ENCODE measurements at places on chromosomes 13 and 19.

DNA sequence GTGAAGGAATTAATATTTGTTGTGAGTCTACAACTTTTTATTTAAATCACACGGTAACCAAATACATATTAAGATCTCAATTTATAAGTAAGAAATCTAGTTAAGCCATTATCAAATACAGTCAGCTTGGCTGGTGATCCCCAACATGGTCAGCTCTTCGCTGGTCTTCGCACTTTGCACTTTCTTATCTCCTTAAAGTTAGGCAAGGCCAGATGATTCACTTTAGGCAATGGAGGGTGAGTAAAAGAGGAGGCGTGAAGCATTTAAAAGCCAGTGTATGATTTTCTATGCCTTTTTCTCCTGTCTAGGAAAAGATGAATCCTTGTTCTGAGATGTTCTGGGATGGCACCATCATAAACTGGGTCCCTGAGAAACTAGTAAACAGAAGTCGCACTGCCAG lies 793.7 kb upstream of the ARGLU1 start:
- DNase-seq: no peak

DNA sequence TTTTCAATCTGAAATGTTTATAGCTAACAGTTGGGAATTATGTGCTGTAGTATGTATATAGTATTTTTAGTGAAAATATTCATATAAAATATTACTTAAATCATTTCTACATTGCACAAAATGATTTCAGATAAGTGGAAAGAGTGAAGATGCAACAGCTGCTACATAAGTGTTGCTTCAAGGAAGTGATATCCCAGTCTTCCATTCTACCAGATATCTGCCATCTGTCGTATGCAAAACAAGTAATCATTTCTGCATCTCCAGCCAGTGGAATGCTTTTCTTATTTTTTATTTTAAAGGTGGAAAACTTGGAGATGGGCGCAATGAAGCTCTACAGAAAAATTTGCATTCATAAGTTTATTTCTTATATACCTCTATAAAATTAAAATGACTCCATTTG lies 152.5 kb upstream of the MAB21L1 start:
- peak; percentile 7 for DNase-seq

GRCh38 chr13:45615501-45616101 lies at the start of gene ERICH6B:
TSS of gene ERICH6B (minus strand) at chr13:45615739. CDS start at chr13:45597005, 18,734 bp downstream.
- DNase-seq: peak; percentile 3

GRCh38 chr13:46213242-46213641 lies 1.5 kb downstream of the LRRC63 start:
- DNase-seq: no peak

GRCh38 chr19:24052811-24053210 lies 34.2 kb upstream of the ZNF254 start:
- DNase-seq: no peak

DNA sequence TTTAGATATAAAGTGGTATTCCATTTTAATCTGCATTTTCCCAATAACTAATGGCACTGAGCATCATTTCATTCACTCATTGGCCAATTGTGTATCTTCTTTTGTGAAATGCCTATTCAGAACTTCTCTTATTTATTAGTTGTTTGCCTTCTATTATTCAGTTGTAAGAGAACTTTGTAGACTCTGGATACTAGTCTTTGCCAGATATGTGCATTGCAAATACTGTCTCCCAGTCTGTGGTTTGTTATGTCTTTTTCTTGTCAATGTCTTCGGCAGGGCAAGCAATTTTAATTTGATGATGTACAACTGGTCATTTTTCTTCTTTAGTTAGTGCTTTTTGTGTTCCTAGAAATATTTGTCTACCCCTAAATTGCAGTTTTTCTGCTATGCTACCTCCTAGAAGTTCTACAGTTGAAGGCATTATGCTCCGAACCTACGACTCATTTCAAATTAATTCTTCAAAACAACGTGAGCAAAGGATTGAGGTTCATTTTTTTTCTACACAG lies 115.9 kb downstream of the TSHZ3 start:
- no peak for DNase-seq

- DNase-seq: no peak
These were observed 615.1 kb downstream of the EFNB2 start for GRCh38 chr13:105920370-105920769.

DNA sequence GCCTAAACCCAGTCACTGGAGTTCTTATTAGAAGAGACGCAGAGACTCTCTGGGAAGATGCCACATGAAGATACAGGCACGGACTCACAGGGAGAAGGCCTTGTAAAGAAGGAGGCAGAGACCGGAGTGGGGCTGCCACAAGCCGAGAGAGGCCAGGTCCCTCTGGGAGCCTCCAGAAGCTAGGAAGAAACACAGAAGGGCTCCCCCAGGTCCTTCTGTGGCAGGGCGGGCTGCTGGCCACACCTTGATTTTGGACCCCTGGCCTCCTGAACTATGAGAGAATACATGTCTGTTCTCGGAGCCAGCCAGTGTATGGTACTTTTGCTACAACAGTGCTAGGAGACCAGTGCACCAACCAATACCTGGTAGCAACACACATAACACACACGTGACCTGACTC lies 140.1 kb upstream of the SPACA7 start:
- no peak for DNase-seq

- DNase-seq: no peak
These were observed 16.1 kb downstream of the PCDH8 start for GRCh38 chr13:52832313-52832712.

DNA sequence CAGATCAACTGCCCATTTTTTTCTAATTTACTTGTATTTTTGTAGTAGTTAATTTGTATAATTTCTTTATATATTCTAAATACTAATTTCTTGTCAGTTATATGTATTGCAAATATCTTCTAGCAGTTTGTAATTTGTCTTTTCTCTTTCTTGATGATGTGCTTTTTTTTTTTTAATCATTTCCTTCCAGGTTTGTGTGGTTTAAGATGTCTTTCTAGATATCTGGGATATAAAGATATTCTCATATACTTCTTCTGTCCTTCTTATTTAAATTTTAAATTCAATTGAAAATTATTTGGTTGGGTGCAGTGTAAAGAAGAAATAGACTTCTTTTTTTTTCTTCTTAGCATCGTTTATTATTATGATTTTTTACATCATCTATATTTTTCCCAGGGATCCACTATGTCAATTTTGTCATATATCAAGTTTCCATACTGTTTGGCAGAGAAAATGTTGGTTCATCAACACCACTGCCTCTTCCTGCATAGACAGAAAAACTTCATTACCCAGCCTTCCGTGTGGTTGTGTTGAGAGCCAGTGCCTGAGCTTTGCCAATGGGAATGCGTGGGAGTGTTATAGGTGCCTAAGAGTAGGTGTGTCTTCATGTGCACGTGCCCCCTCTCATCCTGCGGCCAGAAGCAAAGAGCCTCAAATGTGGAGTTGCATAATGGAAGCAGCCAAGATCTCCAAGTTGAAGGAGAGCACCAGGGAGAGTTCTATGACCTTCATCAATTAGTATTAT lies 15.8 kb downstream of the CPB2 start:
- no peak for DNase-seq

DNA sequence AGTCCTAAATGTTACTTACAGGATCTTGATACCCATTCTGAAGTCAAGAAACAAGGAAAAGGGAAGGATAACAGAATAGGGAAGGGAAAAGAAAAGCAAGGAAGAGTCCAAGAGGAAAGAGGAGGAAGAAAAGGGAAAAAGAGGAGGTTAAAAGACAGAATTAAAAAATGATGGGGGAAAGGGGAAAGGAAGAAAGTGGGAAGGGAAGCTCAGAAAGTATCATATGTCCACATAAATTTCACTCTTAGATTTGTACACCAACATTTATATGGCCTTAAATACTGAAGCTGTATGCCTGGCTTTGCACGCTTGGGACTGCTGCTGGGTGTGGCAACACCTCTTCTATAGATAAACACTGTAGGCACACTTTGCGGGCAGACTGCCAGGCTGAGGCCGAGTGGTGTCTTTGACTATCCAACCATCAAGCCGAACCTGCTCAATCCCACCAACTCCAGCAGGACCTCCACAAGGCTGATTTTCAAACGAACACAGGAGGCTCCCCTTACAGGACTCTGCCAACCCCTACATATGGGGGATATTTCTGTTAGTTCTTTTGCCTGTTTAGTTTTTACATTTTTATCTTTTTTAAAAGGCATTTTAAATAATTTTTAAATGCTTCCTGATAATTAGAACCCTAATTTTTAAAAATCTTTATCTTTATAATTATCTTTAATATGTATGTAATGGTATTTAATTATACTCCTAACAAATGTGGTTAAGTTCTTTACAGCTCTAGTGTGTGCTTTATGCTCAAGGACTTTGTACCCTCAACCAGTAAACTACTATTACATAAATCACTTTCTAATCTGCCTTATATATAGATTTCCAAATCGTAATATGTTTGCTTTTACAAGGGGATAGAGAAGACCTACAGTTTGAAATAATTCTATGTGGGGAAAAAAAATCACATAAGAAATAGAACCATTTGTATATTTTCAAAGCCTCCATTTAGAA lies 154.2 kb downstream of the DIAPH3 start:
- DNase-seq: no peak

DNA sequence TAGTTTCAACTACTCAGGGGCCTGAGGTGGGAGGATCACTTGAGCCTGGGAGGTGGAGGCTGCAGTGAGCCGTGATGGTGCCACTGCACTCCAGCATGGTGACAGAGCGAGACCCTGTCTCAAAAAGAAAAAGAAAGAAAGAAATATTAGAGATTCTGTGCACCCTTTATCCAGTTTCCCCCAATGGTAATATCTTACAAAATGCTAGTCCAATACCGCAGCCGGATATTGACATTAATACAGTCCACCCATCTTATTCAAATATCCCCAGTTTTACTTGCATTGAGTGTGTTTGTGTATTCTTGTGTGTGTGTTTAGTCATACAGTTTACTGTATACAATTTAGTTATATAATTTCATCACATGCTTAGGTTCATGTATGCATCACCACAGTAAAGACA lies 8.6 kb upstream of the IFNL4 start:
- DNase-seq: no peak

All from DMS 273 treated with DMSO at 0.1 percent for 48 hours (cell line).